ENCODE measurements at places on chromosomes 3 and 15. TPM values are rescaled to one million over a fixed set of nuclear protein-coding genes. Genes with fewer than 3 reads are reported as not detected.

The NKIRAS1 gene
- total RNA-seq = 10.4 TPM

The TNFAIP8L3 gene
- total RNA-seq = 80.4 TPM

The LRRN1 gene
- not detected for total RNA-seq

The VWA5B2 gene
- not detected for total RNA-seq

The HRG gene
- not detected for total RNA-seq

The CPEB1 gene
- 26.9 TPM for total RNA-seq

The NEK10 gene
- total RNA-seq = 16.7 TPM

The CCR1 gene
- 1.5 TPM for total RNA-seq

The CD276 gene
- 90.9 TPM for total RNA-seq

The NR1I2 gene
- under 0.01 TPM for total RNA-seq
